Effector memory CD8-positive, alpha-beta T cell (primary cell): ENCODE measurements at places on chromosomes 1 and 21.

DNA sequence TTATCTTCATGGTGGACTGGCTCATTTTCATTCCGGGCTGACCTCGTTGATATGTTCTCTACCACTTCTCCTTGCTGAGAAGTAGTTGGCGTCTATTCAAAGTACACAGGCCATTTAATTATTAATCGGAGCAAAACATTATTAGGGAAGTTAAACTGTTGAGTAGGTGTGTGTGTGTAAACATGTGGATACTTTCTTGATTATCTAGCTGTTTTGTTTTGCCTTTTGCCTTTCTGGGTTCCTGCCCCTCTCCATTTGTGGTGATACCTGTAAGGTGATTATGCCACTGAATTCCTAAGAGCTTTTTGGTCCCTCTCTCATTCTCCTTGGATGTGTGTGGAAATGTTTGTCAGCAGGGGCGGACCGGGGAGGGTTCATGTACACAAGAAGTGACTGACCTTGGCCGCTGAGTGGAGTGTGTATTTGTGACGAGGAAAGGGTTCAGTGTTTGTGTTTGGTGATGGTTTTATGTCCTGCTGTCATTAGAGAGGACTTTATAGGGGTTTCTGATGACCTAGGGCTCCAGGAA, 56.6 kb upstream of the PPP2R5A start:
- DNase-seq, result no peak

- no peak for DNase-seq
These were observed 420.6 kb upstream of the DEPDC1 start for GRCh38 chr1:68917456-68917855.

- DNase-seq, result no peak
These were observed 87.8 kb downstream of the TRIM11 start for GRCh38 chr1:228318823-228319241.

DNA sequence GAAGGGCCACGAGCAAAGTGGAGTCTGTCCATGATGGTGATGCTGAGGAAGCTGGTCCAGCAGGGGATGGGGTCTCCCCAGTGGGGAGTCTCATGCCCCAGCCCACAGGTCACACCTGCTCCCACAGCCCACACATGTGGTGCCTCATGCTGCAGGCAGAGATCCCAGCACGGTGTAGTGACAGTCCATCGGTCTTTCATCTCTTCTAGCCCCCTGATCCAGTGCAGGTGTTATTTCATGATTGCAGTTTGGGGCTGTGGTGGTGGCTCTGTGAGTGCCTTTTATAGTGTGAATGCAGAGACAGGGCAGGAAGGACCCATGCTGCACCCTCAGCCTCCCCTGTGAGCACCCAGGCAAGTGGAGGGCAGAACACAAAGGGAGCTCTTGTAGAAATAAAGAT, 45.0 kb downstream of the UBASH3A start:
- no peak for DNase-seq

GRCh38 chr1:240044620-240045019, 47.1 kb upstream of the FMN2 start:
- no peak for DNase-seq

GRCh38 chr1:245686446-245687030, 531.8 kb downstream of the KIF26B start:
- no peak for DNase-seq
